ENCODE measurements at places on chromosomes 7 and 10. TPM values are rescaled to one million over a fixed set of nuclear protein-coding genes. Genes with fewer than 3 reads are reported as not detected.
A peak's percentile ranks its signal among the peaks of the same experiment; 100 is the strongest.

C10orf67 gene
- 2.4 TPM for polyA plus RNA-seq

DNA sequence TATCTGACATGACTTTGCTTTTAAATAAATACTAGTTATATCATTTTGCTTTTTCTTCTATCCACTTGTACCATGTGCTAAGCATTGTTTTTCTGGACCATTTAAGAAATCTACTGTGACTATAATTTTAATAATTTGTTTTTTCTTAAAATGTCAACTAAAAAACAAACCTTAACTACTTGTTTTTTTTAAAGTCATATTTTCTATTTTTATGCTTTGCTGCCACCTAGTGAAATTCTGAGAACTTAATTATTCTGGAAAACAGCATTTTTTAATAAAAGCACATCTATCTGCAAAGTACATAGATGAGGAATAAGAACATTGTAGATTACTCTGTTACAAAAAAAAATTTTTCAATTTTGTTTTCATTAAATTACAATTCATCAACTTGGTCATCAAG lies 47.4 kb downstream of the ORC5 start:
- no peak for DNase-seq

DNA sequence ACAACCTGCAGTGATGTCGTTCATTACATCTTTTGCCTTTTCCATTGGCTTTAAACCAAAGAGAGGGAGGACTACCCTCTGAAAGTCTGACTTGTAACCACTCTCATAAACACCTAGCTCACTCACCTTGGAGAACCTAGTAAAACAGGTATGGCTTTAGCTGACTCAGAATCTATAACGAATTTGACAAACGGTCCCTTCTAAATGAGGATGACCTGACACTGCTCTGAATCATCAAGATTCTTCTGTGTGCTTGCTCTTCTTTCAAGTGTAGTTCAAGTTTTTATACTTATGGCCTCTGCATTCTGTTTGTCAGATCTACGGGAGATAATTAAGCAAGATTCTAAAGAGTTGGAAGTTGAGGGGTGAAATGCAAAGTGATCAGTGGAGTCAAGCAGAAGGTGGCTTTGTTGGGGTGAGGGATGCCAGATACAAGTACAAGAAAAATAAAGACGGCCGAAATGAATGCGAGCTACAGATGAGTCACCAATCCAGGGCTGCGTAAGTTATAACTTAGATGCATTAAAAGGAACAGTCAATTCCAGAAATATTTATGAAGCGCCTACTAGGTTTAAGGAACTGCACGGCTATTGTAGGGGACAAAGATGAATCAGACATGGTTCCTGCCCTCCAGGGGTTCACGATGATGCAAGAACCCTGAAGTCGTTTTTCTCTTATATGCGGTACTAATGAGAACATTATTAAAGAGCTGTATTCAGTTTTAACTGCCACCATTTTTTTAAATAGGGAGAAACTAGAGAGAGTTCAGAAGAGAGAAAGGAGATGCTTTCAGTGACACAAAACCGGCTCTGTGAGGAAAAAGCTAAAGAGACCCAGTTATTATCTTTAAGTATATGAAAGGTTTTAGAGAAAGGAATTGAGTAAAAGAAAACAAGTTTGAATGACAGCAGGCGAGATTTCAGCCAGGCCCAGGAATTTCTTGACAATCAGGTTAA lies 6.5 kb downstream of the HIPK2 start:
- no peak for DNase-seq

- DNase-seq, result no peak
Observed at GRCh38 chr10:6514180-6514579, 65.9 kb downstream of the PRKCQ start.

DNA sequence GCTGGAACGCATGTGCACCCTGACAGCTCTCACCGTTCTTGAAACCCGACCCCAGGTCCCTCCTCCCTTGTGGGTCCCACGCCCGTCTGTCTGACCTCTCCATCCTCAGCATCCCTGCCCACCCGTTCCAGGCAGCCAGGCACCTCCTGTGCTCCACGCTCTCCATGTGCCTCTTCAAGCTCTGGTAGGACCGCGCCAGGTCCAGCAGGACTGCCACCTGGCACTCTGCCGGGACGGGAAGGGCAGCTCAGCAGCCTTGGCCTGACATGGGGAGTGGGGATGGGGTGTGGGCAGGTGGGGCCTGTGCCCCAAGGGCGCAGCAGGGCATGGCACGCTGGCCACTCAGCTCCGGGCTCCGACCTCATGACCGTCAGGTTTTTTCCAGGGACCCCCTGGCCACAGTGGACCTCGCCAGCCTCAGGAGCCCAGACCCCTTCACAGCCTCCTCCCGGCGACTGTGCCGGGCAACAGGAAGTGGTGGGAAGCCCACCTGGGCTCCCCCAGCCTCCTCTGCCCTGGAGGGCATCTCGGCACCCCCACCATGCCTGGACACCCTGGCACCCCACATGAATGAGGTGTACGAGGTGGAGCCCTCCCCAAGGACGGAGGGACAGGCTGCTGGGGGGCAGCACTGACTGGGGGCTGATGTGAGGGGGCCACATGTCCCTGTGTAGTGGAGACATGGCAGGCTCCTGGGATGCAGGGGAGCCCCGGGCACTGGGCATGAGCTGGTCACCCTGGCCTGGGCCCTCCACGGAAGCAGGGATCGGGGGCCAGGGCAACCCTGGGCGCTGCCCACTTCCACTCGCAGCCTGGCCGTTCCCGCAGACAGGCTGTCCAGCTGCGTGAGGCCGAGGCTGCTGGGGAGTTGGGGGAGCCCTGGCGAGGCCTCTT lies 25.1 kb upstream of the NKX6-2 start:
- DNase-seq, result no peak

GRCh38 chr10:13891128-13892000 lies 304.6 kb downstream of the PRPF18 start:
- no peak for DNase-seq

DNA sequence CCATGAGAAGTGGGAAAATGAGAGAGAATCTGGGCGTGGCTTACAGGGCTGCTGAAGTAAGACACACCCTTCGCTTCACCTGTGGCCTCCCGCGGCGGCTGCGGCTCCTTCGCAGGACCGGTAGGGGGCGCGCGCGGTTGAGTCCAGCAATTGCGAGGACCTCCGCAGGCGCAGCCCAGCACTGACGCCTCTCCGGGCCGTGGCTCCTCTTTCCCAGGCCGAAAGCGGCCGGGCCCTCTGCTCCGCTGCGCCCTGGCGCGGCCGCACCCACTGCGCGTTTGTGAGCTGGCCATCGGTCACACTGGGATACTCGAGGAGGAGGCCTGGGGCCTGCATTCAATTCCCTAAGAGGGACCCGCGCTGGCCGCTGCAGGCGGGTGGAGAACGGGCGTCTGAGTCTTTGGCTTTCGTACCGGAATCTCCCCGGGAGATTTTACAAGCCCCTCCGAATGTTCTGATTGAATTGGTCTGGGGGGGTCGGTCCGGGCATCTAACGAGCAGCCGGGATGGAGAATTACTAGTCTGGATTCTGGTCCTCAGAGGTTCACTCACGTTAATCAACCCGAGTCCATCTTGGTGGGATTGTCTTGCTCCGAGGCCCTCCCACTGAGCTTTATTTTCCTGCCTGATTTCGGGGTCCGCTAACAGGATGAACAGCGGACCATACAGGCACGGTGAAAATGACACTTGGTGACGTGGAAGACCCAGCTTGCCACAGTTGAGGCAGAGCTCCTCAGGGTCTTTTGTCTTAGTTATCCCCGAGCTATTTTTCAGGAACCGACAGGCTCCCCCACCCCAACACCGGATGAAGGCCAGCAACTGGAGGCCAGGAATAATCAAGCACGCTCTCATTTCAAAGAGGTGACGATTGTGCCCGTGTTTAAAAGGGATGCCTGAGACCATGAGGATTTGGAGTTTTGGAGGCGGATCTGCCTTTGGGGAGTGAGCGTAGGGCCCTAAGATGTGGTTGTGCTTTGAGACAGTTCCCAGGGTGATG lies at the start of gene LRRD1:
Gene LRRD1 (minus strand): TSS at position 215 of the 997 bp plus-strand sequence. CDS start 13,940 bp downstream, outside the sequence.
- peak; percentile 61 for DNase-seq

TUBAL3 gene
- 0.23 TPM for polyA plus RNA-seq

- no peak for DNase-seq
Observed at GRCh38 chr7:99363286-99363685, 11.2 kb upstream of the ARPC1B start.

GRCh38 chr10:7084280-7085005 lies 326.4 kb downstream of the SFMBT2 start:
- no peak for DNase-seq

GRCh38 chr10:4048236-4048864 lies 263.3 kb upstream of the KLF6 start:
- no peak for DNase-seq

DNA sequence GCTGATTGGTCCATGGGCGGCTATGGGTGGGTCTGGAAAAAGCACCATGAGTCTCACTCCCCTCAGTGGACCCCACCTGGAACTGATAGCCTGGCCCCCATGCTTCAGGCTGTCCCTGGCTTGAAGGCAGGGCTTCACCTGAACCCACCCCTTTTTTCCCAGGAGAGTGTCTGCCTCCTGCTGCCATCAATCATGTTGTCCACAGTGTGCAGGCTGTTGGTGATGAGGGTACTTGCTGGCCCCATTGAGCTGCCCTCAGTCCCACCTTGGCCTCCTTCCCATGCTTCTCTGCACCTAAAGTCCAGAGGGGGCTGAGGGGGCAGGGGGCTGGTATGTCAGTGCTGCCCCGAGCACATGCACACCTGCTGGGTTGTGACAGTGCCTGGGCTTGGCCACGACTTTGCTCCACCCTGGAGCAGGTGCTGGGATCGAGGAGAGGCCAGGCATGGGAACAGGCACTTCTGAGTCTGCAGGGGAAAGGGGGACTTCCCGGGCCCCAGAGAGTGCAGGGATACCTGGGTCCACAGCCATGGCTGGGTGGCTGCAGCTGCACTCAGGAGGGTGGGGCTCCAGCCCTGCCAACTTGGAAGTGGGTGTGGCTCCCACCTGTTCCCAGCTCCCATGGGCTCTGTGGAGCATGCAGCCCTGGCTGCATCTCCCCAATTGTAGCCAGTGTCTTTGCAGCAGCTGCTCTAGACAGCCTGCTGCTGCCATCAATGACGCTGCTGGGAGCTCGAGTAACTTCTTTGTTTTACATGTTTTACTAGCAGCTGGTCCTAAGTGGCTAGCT lies 56.9 kb downstream of the ADK start:
- no peak for DNase-seq

- no peak for DNase-seq
Observed at GRCh38 chr7:22566592-22566991, 66.6 kb upstream of the STEAP1B start.

EN2 gene
- polyA plus RNA-seq, result 0.04 TPM

DNA sequence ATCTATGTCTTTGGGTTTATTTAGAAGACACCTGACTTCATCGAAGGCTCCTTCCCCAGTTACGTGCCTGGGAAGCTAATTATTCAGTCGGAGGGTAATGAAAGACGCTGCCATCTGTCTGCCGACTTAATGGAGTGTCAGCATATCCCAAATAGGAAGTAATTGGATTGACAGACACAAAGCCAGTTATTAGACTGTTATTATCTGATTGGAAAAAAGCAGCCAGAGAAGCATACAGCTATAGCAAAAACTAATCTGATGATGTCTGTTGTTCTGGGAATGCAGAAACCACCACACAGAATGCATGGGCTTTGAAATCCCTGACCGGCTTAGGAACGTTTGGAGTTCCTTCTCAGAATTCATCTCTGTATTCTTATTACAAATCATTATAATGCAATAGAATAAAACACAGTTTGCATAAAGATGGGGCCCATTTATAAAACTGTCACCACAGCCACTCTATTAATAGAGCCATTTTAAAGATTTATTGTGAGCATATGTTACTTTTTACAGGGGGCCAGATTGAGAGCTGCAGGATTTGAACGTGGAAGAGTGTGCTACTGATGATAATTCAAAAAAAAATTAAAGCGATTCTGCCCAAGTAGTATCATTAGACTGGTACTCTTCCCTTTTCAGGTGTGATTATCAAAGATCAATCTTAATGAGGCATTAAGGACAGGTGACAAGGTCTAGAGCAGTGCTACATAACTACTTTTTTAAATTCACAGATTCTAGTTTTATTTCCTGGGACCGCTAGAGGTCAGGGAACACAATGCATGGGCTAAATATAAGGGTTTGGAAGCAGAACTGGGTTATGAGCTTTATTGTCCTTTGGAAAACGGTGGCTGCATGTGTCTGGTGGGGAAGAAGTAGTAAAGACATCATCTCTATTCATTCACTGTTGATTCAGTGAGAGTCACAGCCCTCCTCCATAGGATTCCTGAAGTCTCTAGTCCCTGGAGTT lies 330.1 kb upstream of the LRGUK start:
- no peak for DNase-seq

- no peak for DNase-seq
Observed at GRCh38 chr7:77409739-77410547, 6.2 kb downstream of the GSAP start.

- DNase-seq, result no peak
Observed at GRCh38 chr10:104327745-104328645, 10.3 kb downstream of the ITPRIP start.
